SK-N-DZ (cell line): ENCODE measurements at places on chromosomes 1 and 21.
A peak's percentile ranks its signal among the peaks of the same experiment; 100 is the strongest.

- no peak for DNase-seq
Measured at GRCh38 chr1:154975409-154976059, 1.1 kb downstream of the CKS1B start.

DNA sequence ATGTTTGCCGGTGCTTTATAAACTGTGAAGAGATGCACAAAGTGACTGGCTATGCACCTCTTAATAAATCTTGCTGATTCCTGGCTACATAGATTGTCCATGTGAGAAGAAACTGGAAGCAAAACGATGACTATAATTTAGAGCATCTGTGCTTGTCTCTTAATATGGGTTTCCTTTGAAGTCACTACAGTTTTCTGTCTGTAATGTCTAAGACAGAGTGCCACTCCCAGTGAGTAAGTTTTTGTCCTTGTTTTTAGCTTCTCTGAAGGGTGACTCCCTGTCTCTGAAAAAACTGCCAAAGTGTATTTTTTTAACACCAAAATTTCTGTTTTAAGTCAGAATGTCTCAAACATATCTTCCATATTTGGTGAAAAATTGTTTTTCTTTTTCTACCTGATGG is 175.1 kb downstream of the FASLG start:
- DNase-seq, result no peak

GRCh38 chr1:29655945-29656850 is 419.9 kb downstream of the PTPRU start:
- DNase-seq, result no peak

- DNase-seq, result peak; percentile 89
Measured at GRCh38 chr1:1358433-1359271, at the start of gene MXRA8. Gene MXRA8 (minus strand): TSS chr1:1358555. CDS start chr1:1358504, 51 bp downstream.

- no peak for DNase-seq
Measured at GRCh38 chr1:62903522-62903921, 119.6 kb downstream of the ATG4C start.

GRCh38 chr1:50289495-50289894 is 133.7 kb downstream of the DMRTA2 start:
- no peak for DNase-seq

DNA sequence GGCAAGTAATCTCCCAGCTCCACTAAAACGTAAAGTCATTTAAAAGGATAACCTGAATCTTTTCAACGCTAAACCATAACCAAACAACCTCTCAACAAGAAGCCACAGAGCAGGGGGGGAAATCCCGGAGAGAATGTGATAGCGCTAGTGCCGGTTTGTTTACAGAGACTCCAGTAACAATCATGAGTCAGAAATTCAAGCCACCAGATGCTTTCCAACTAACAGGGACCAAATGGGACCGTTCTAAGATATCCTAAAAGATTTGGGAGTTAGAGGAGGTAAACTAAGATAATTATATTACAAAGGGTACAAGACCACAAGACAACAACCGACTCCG is 825 bp downstream of the DCAF8 start:
- DNase-seq, result no peak

DNA sequence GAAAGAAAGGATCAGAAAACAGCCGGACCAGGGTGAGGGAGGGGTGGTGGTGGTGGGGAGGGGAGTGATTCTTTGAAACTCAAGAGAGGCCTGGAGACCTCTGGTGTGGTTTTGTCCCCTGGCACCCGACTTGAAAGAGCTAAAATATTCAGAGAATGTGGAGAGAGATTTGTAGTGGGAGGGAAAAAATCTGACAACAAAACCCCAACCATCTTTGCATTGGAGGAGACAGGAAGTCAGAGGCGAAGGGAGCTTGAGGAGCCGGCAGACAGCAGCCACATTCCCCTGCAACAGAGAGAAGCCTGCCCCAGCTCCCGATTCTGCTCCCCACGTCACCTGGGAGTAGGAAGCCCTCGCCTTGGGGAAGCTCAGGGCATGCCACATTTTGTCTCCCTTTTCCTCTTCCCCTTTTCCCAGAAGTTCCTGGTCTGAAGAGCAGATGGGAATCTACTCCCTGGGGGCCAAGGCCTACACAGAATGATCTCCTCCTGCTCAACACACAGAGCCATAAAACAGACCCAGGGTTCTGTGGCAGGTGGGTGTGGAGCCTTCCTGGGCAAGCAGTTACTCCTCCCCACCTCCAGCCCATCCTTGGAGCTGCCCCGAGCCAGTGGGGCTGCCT is 84.9 kb downstream of the ITPKB start:
- DNase-seq, result no peak

DNA sequence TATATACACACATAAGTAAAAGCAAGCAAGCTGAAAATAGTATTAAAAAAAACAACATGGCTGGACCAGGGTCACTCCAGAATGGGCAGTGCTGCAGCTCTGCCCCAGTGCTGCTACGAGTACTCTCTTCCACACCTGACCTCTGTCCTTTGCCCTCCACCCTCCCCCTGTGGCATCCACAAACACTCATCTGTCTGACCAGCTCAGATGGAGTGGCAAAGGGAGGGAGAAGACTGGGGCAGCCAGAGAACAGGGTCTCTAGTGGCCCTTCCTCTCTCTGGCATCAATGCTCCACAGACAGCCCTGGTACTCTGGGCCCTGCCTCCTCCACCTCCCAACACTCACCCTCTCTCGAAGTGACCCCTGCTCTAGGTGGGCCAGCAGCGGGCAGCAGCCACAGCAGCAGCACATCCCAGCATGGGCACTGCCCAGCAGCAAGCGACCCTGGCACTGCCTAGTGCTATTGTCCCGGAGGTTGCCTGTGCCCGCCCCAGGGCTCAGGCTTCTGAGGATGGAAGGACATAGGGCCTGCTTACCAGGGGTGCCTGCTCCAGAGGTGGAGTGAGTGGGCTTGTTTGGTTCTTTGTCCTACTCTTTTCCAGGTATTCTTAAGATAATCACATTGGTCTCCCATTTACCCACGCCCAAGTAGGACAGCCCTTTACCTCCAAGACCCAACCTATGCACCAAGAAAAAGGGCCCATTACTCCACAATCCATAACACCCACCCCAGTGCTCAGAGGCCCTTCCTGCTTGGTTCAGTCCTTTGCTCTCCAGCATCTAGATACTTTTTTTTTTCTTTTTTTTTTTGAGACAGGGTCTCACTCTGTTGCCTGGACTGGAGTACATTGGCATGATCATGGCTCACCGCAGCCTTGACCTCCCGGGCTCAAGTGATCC is 6.2 kb downstream of the ARHGEF2 start:
- DNase-seq, result no peak

GRCh38 chr1:202304375-202304774 is 37.4 kb downstream of the UBE2T start:
- DNase-seq, result no peak

GRCh38 chr1:26785611-26786436 is 1.9 kb upstream of the PIGV start:
- DNase-seq, result peak; percentile 39

GRCh38 chr21:34548781-34549376 is 36.9 kb upstream of the KCNE1 start:
- no peak for DNase-seq

- no peak for DNase-seq
Measured at GRCh38 chr1:44819196-44819607, 10.9 kb downstream of the BTBD19 start.

GRCh38 chr1:41823471-41823870 is 95.3 kb downstream of the HIVEP3 start:
- no peak for DNase-seq

DNA sequence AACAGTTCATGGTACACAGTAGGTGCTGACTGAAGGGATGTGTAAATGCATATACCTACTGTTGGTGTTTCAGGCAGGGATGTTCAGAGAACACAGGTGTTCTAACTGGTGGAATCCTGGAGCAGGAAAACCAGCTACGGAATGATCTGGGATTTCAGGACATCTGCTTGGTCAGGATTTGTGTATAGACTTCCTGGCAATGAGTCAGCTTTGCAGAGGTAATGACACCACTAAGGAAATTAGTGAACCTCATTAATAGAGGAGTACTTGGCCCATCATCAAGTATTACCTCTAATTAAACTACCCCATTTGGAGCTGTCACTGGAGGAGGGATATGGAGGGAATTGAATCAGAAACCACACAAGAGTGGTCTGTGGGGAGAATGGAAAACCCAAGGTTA is 7.3 kb downstream of the MRPL37 start:
- DNase-seq, result no peak

DNA sequence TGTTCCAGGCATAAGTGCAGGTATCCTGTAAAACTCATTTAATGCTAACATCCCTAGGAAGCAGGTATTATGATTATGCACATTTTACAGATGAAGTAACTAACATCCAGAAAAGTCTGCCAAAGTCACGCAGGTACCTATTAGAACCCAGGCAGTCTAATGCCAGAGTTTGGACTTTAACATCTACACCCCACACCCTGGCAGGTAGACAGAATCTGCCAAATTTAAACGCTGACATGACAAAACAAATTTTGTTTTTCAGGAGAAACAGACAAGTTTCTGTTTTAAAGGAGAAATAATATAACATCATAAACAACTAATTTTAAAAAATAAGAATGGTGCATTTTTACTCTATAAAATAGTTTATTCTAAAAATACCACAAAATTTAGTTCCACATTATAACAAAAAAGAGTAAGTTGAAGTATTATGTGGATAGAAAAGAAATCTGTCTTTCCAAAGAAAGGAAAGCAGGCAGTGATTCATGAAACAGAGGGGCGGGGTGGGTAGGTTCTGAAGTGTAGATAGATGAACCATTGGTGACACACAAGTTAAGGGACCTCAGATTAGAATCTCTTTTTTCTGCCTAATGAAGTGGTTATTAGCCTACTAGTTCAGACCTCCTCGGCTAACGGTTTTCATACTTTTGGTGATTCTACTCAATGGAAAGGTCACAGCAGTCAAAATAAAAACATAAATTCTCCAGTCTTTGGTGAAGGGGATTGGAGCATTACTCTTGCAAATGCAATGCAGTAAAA is 1.7 kb downstream of the ASPM start:
- DNase-seq, result no peak

- no peak for DNase-seq
Measured at GRCh38 chr1:93680076-93680419, 1.6 kb downstream of the BCAR3 start.

DNA sequence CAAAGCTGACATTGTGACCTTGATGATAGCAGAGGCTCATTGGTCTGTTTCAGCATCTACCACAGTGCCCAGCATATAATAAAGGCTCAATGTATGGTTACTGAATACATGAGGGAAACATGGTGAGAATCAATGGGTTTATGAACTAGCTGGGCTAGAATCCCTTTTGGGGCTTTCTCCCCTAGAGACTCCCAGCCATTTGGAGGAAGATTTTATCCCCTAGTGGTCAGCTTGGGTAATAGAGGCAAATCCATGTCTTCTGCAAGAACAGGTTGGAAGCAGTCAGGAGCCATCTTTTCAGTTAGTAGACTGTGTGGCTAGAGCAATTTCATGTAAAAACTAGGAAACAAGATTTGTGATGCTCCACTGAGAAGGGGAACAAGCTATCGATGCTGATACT is 15.8 kb upstream of the REG4 start:
- DNase-seq, result no peak

DNA sequence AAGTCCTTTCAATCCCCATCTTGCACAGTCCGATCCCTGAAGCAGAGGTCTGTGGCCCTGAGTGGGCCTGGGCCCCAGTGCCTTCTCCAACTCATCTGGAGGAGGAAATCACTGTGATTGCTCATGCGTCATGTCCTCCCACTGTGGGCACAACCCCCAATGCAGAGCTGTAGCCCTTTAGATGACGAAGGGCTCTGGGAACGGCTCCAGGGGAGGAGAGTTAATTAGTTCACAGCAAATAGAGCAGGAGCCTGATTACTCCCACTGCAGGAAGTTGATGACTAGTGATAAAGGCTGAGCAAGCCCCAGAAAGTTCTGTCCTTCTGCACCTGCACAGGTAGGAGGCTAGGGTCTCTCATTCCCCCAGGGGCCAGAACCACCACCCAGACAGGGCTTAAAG is 111.5 kb downstream of the CCDC185 start:
- no peak for DNase-seq

- no peak for DNase-seq
Measured at GRCh38 chr1:108556499-108556898, 3.4 kb upstream of the EEIG2 start.

DNA sequence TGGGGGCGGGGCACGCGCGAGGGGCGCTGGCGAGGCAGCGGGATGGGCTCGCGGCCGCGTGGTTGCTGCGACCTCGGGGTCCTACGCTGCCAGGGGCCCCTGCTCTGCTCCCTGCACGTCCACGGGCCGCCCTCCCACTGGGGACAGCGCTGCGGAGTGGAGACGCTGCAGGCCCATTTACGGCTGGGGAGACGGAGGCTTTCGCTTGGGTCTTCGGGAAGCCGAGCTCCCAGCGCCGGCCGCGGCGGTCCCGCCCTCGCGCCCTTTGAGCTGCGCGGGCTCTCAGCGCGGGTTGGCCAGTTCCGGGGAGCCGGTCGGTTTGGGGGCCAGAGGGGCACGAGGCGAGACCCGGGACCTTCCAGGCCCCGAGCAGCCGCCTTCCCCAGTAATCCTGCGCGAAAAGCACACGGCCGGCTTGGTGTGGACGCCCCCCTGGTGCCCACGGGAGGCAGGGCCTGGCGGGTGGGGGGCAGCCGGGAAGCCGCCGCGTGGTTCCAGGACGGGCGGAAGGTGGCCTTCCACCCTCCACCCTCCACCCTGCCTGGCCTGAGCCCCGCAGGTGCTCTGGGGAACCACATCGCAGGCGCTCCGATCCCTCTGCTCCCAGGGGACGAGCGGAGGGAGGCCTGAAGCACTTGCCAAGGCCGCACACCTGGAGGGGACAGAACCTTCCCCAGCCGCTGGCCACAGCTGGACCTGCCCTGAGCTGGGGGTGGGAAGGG is 570 bp upstream of the PEX10 start:
- DNase-seq, result peak; percentile 24

DNA sequence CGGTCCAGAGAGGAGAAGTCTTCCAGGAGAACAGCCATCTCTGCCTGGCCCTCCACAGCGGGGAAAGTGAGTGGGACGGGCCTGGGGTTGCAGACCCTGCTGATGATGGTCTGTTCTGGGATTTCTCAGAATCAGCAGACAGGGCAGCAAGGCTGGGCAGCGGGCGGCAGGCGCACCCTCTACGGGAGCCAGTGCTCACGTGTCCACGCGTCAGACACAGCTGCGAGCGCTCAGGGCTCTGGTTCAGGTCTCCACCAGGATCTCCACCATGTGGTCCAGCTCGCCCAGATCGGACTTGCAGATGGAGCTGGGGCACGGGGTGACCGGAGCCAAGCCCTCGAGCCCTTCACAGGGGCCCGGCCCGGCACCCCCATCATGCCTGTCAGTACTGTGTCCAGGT is 5.5 kb downstream of the CLCA4 start:
- DNase-seq, result no peak

DNA sequence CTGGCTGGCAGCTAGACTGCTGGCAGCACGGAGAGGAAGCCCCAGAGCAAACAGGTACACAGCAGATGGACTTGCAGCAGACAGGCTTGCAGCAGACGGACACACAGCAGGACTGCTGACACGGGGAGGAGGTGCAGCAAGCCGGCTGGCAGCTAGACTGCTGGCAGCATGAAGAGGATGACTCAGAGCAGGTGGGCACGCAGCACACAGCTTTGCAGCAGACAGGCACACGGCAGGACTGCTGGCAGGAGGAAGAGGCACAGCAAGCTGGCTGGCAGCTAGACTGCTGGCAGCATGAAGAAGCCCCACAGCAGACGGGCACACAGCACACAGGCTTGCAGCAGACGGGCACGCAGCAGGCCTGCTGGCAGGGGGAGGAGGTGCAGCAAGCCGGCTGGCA is 498 bp downstream of the KRTAP10-2 start:
- DNase-seq, result no peak

GRCh38 chr1:6517435-6517851 is 26.0 kb upstream of the PLEKHG5 start:
- no peak for DNase-seq

- DNase-seq, result no peak
Measured at GRCh38 chr1:202709276-202710041, 795 bp downstream of the SYT2 start.
